ENCODE measurements at places on chromosomes 5 and 9.

GRCh38 chr5:32531885-32532520 is 53.4 kb upstream of the SUB1 start:
- peak; percentile 14 for DNase-seq

DNA sequence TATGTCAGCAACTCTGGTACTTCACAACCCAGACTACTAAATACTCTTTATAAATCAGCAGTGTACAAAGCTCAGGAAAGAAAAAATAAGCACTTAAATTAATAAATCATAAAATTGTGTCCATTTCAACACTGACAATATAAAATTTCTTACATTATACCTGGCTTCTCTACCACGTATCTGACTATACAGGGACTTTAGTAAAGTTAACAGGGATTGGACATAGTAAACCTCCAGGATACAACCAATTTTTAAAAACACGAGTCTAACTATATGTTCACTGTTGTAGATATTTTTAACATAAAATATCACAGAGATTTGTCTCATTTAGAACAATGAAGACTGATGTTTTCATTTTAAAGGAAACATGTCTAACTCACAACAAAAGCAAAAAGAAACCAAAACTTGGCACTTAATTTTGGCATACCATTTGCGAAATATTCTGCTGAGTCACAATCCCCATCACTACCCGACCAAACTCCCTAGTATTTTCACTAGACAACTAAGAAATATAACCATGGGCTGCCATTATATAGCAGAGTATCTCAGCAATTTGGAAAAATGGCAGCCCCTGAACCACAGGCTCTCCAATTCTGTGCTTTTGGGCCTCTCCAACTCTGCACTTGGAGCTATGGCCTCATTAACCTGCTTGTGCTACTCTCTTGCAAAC is 14.4 kb downstream of the FAM169A start:
- no peak for DNase-seq

- no peak for DNase-seq
These were observed 611.1 kb downstream of the CDH9 start for GRCh38 chr5:26427281-26427680.

DNA sequence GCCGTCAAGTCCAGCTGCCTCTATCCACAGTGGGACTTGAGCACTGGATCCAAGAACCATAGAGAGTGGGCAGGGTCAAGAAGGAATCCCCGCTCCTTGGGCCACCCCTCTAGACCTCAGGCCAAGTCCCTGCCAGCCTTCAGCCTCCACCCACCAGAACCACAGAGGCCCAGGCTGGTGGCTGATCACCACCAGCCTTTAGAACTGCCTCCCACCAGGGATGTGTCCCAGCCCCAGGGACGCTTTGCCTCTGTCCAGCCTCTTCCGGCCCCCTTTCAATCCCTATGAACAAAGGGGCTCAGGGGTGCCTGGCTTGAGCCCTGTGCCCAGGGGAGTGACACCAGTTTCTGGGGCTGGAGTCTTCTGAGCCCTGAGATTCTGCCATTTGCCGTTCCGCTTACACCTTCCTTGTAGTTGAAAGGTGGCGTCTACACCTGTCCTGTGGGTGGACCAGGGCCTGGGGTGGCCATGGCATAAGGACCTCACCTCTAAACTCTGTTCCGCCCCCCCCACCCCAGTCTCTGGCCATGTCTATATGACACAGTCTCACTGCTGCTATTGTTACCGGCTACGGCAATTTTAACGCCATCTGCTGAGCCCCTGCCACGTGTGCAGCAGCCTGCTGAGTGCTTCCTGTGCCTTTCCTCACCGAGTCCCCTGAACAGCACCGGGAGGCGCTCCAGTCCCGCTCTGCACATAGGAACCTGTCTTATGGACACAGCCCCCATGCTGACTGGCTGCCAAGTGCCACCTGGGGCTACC is 35.7 kb upstream of the ORM1 start:
- DNase-seq, result no peak

DNA sequence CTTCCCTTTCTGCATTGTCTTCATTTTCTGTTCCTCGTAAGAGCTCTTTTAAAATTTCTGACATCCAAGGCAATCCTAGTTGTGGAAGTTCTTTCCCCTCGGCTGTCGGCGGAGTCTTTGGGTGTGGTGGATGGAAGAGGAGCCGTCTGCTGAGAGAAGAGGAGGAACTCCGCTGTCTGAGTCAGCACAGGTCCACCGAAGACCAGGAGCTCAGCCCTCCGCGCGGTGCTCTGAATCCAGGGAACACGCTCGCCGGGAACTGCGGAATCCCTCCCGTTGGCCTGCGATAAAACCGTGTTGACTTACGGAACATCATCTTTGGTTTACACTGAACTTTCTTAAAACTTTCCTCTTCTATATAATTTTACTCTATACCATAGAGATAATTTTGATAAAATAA is 100.7 kb upstream of the IRX4 start:
- DNase-seq, result no peak

GRCh38 chr9:126859111-126859510 is 1.3 kb upstream of the ZBTB34 start:
- DNase-seq, result no peak

DNA sequence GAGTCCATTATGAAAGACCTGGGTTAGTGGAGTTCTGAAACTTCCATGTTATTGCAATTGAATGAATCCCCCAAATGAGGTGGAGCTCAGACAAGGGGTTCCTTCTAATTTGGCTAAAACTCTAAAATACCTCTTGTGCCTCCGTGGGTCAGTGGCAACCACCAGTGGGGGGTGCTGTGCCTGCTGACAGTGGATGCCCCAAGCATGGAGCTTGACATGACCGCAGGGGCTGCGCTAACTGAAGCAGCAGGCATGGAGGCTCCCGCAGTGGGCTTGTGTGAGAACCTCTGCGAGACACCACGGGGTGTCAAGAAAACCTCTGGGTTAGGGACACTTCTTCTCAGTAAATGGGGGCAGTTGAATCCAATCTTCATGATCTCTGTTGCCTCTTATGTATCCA is 200.5 kb downstream of the DRD1 start:
- no peak for DNase-seq

GRCh38 chr5:13249854-13250253 is 694.6 kb downstream of the DNAH5 start:
- no peak for DNase-seq

DNA sequence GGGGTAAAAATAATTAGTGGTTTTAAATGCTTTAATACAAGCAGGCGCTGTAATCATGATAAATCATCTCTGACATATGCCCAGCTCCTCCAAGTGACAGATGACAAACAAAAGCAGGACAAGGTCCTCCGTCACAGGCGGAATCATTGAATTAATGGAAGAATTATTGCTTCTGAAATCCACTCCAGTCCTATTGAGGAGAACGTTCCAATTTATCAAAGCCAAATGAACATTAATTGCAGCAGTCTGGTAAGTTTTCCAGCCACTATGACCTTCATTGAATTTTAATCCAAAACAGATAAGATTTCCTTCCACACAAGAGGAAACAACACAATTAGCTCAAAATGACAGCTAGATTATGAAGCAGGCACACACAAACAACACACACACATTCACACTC is 136.8 kb downstream of the ASTN2 start:
- DNase-seq, result no peak

DNA sequence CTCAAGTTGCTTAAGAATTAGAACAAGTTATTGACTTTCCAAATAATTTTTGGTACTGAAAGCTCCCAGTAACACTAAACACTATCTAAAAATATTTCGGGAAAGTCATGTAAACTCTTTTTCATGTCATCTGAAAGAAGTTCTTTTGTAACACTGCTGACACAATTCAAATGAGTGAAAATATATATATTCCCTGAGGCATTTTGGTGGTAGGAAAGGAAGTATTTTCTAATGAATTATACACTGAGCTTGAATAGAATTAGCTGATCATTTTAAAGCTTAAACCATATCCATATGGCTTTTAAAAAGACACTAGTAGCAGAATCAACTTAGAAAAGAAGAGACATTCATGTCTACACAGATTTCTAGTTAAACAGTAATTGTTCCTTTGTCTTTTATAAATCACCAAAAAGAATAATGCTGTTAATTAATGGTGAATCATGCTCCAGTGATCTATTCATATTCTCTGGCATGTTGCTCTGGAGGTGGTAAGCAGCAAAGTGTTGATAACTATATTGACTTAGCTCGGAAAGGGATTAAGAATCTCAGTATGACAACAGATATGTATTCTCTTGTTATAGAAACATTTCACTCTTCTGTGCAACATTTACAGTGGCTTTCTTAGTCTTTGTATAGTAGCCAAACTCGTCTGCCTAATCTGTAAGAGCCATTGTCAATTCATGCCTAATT is 27.4 kb upstream of the RFX3 start:
- DNase-seq, result no peak

DNA sequence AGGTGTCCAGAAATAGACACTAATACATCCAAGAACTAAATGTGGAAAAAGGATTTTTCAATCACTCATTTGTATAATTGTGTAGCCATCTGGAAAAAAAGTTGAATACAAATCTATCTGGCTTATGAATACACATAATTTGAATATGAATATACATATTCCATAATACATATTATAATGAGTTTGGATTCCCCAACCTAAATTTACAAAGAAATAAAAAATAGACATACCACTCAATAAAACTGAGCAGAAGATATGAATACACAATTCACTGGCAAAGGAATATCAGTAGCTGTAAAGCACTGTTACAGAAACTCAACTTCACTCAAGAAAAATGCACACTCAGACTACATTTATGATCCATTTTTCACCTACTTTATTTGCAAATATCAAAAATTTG is 121.9 kb upstream of the EDIL3 start:
- DNase-seq, result no peak

DNA sequence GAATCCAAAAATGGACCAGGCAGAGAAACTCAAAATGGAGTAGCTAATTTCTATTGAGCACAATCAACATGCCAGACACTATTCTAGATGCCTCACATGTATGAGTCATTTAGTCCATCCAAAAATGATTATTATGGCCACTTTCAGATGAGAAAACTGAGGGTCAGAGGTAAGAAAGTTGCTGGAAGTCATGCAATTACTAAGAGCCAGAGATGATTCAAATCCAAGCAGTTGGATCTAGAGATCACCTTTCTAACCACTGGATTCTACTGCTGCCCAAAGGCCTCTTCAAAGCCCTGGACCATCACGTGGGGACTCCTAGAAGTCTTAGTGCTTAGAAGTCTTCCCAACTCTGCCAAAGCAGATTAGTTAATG is 51.8 kb upstream of the HMHB1 start:
- DNase-seq, result no peak

DNA sequence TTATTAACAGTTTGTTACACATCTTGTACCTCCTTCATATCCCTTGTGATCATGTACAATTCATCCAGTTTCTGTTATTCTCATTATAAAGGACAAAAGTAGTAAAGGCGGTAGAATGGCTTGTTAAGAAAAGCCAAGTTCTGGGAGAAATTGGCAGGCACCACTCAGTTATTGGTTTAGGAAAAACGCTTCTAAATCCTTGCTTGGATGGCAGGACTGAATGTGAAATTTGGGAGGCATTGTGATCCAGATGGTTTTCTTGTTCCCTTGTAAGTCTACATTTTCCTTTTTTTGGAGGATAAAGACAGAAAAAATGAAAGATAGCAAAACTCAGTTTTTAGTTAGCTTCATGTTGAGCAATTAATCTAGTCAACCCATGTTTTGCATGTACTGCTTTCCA is 130.2 kb downstream of the MAT2B start:
- DNase-seq, result no peak

DNA sequence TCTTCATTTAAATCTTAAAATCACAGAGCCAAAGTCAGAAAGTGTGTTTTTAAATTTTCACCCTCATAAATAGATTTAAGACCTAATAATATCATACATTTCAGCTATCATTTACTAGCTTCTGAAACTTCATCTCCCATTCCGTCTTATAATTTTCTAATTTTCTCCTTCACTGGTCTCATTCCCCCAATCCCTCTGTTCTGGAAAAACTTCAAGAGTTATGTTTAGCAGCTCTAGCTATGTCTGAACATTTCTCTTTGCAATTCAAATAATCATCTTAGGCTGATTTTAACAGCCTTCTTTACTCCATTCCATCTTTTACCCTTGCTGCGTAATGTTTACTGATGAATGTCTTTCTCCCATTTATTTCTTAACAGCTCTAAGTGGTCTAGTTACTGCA is 192.4 kb downstream of the SLF1 start:
- no peak for DNase-seq

DNA sequence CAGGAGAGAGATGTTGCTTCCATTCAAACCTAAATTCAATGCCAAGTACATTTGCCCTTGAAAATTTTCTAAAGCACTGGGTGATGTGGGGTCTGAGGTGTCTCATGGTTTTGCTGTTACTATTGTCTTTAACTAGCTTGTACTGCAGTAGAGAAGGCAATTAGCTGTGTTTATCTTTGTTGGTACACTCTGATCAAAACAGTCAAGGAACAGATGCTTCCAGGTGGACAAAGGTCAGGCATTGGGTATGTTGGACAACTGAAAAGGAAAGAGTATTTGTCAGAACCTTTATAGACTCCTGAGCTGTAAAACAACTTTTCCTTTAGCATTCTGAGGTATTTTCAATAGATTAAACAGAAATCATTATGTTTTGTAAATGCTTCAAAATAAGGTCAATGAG is 2228.7 kb upstream of the WWC1 start:
- DNase-seq, result no peak

GRCh38 chr5:95411474-95411873 is 20.3 kb downstream of the FAM81B start:
- DNase-seq, result no peak

GRCh38 chr9:96605328-96605727 is 14.3 kb downstream of the CDC14B start:
- DNase-seq, result no peak

DNA sequence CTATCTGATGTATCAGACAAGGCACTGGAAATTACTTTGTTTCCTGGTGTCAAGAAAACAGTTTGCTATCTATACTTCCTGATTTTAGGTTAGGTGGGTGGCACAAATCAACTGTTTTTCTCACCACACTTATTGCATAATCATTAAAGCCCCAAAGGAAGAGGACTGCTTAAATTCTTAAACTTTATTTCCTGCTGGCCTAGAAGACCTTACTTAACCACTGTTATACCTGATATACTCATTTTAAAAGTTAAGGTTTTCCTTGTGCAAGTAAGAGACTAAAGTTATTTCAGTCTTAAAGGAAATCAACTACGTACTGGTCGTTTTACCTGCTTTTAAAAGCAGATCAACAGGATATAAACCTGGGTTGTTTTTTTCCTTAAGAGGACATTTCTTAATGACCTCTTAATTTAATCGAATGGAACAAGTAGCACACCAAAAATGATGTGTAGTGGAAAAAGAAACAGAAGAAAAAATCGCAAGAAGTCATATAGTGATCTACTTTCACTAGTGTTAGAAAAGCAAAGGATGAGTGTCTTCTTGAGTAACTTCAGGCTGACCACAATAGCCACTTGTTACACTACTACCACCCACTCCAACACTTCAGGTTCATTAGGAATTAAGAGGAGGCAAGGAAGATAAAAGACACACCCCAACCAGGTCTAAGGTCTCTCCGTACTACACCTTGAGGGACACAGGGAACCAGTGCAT is 974 bp downstream of the CLINT1 start:
- DNase-seq, result no peak

Data from activated CD8-positive, alpha-beta memory T cell treated with anti-CD3 and anti-CD28 coated beads for 1 hour (primary cell).